Cardiac septum (tissue), 1 donor: ENCODE measurements at places on chromosomes 3 and 15. TPM values are rescaled to one million over a fixed set of nuclear protein-coding genes. Genes with fewer than 3 reads are reported as not detected.

DNA sequence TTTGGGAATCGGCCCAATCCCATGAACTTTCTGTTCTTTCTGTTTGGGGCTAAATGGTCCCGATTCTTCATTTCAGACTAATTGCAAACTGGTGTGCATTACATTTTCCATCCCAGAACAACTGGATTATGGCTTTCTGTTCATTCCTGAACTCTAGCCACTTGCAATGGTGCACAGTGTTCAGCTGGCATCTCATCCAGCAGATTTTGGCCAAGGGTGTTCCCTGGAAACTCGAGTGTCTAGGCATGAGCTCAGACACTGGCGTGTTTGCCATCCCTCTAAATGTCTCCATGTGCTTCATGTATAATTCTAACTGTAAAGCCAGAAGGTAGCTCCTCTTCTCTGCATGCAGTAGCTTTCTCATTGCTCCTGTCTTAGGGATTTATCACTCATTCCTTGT, 97.1 kb upstream of the MYZAP start:
- DNase-seq = no peak

DNA sequence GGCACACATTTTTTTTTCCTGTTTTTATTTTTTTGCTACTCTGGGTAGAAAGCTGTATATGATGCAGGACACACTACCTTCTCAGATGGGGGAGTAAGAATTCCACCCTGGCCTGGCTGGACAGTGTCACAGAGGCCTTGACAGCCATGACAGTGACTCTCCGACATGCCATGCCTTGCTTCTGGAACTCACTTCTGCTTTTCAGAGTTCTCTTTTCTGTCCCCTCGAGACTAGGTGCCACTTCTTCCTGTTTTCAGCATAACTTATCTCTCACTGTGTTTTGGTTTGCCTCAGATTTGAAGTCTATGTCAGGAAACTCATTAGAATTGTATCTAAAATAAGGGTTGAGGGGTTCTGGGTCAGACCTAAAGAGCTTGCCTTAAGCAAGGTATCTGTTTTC, 69.1 kb upstream of the SEC13 start:
- no peak for DNase-seq

- no peak for DNase-seq
Measured at GRCh38 chr3:158847452-158847821, 45.6 kb downstream of the MFSD1 start.

The PLA2G4D gene
- total RNA-seq = not detected

GRCh38 chr3:69499899-69500421, 114.1 kb upstream of the FRMD4B start:
- DNase-seq = no peak

The GOLGA8J gene
- total RNA-seq = not detected

DNA sequence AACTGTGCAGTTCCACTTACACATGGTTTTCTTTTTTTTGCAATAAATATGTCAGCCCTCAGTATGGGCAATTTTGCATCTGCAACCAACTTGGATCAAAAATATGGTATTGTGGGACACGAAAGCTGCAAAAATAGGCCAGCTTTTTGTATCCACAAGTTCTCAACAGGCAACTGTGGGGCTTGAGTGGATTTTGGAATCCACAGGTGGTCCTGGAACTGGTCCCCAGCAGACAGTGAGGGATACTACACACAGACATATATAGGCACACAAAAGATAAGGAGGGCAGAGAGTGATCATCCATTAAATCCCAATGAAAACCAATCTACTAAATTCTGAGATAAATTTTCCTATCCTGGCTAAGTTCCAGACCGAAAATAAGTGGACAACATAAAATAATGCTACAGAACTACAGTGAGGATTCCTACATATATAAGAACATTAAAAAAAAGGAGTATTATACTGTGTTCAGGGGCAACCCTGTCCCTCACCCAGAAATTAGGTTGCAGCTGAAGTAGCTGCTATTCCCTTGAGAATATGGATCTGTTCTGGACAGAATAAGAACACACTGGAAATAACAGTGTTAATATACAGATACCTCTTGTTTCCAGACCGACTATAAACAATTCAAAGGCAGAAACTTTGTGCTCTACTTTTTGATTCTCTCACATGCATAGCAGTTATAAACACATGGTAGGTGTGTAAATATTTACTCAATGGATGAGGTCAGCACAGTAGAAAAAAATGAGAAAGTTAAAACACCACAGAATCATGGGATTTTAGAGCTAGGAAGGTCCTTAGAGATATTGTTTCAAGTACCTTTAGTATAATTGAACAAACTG, 25.4 kb downstream of the DENND4A start:
- DNase-seq = no peak

DNA sequence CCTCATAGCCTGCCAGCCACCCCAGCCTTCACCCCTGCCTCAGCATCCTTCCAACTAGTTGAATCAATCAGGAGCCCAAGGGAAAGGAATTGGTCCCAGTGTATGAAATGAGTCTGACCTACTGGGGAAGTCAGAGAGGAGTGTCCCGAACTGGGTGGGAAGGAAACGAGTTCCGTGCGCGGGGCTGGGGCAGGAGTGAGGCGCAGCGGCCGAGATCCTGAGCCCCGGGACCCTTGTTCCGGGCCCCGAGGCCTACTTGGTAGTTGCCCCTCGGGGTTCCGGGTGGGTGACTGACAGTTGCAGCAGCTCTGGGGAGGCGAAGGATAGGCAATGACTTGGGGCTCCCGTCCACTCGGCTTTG, 1.1 kb upstream of the PLCL2 start:
- no peak for DNase-seq

DNA sequence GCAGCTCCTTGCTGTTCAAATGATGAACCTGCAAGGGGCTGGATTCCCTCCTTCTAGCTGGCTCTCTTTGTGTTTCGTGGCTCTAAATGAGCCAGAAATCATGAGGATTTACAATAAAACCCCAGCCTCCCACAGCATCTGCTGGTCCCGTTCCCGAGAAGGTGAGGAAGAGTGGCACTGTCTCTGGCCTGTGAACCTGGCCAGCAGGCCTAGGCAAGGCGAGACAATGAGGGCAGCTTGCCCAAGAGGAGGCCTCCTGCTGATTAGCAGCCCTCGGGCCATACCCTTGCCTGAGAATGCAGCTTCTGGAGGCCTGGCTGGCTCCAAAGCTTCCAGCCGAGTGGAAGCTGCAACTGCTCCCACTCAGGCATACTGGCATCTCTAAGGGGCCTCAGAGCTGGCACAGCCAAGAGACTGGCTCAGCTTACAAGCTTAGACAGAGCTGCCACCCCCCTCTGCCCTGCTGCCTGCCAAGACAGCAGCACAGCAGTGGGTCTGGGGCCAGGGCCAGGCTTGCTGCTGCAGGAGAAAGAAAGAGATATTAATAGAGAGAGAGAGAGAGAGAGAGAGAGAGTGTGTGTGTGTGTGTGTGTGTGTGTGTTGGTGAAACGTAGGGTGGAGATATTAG, 76.5 kb downstream of the HMG20A start:
- DNase-seq = peak; percentile 91

DNA sequence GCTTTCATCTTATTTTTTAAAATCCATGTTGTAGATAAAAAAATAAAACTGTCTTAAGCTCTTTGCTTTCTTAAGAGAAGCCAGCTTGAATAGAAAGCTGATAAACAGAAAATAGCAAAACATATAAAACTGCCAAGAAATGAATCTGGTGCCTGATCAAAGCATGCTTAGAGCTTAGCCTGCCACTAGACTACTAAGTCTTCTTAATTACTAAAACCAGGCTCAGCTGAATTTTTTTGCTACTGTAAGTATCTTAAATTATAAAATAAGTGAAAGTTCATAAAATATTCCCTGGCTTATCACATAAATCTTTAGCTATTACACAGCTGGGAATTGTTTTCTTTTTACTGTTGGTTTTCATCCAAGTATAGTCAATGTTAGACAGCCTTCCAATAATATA, 803.9 kb downstream of the DIPK2A start:
- no peak for DNase-seq

The RARRES1 gene
- 9.1 TPM for total RNA-seq

- no peak for DNase-seq
Measured at GRCh38 chr3:97895216-97895615, 73.4 kb downstream of the CRYBG3 start.

GRCh38 chr3:169186596-169186995, 476.9 kb downstream of the MECOM start:
- DNase-seq = no peak

DNA sequence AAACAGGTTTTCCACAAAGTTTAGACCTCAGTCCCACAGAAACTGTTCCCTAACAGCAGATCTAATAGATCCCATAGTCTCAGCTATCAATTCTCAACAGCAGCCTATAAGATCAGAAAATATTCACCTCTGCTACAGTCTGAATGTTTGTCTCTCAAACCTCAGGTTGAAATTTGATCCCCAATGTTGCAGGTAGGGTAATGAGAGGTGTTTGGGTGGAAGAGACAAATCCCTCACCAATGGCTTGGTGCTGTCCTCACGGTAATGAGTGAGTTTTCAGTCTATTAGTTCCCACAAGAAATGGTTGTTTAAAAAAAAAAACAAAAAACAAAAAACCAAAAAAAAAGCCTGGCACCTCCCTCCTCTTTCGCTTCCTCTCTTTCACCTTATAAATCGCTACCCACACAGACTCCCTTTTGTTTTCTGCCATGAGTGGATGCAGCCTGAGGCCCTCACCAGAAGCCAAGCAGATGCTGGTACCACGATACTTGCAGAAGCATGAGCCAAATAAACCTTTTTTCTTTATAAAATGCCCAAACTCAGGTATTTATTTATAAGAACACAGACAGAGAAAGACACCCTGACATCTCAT, 14.2 kb downstream of the ZNF280D start:
- DNase-seq = no peak

DNA sequence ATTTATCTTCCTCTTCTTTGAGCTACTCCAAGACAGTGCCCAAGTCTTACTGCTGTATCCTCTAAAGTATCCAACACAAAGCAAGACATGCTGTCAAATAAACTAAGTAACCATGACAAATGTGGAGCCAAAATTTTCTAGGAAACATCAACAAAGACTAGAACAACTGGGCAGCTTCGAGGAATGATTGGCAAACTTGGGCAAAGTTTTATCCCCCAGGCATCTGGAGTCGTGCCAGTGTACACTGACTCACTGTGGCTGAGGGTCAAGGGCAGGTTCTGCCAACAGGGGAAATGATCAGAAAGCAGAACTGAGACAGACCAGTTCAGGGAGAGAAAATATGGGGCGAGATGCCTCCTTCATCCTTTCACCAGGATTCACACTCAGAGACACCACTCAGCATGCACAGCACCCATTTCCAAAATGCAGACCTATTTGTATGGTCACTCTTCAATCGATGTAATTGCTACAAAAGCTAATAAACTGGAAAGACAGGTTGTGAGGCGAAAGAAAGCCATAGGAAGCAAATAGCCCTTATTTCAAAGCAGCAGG, 65.8 kb downstream of the MB21D2 start:
- no peak for DNase-seq

- no peak for DNase-seq
Measured at GRCh38 chr3:34783876-34784275, 855.4 kb upstream of the ARPP21 start.

The PLS1 gene
- total RNA-seq = 0.81 TPM

The FANCD2OS gene
- not detected for total RNA-seq

The KBTBD13 gene
- 3.3 TPM for total RNA-seq

DNA sequence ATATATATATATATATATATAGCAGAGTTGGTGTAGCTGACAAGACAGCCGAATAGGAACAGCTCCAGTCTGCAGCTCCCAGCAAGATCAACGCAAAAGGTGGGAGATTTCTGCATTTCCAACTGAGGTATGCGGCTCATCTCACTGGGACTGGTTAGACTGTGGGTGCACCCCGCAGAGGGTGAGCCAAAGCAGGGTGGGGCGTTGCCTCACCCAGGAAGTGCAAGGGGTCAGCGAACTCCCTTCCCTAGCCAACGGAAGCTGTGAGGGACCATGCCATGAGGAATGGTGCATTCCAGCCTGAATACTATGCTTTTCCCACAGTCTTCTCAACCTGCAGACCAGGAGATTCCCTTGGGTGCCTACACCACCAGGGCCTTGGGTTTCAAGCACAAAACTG, 81.7 kb upstream of the ST3GAL6 start:
- no peak for DNase-seq

The ZNF774 gene
- 5.6 TPM for total RNA-seq

The FBXO40 gene
- 147 TPM for total RNA-seq

- no peak for DNase-seq
Measured at GRCh38 chr15:90685591-90686434, 31.3 kb upstream of the BLM start.

DNA sequence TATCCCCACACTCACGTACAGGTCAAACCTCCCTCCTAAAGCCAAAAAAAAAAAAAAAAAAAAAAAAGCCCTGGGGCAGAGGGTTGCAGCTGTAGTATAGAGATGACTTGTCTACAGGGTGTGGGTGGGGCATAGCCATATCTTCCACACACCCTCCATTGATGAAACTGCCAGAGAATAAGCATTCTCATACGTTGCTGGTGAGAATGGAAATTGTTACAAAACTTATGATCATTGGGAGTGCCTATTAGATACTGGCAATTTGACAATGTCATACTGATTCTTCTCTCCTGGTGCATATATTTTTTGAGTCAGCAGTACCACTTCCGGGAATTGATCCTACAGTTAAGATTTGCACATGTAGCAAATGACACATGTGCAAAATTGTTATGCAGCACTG, 11.0 kb upstream of the CTNNB1 start:
- DNase-seq = no peak

DNA sequence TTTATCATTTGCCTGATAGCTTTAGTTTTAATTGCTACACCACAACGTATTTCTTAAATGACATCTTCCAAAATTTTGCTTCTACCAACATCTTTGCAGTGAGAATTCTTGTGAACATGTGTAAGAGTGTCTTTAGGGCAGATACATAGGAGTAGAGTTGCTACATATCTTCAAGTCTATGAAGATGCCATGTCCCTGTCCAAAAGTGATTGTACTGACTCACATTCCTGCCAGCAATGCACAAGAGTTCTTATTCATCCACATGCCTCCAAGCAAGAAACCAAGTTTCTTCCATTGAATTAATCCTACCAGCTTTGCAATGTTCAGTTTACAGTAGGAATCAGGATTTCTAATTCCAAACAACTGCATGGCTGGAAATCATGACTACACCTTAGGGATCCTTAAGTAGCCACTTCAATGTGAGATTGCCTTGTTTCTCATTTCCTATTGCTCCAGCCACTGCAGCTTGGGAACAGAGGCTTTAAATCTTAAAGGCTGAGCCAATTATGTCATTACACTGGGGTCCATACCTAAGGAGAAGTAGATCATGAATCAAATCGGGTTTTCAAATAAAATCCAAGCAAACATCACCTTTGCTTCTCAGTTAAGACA, 44.5 kb downstream of the BCL2L10 start:
- DNase-seq = no peak
